ENCODE measurements at places on chromosomes 3 and 15.

GRCh38 chr3:124260206-124260915, 268.4 kb upstream of the ROPN1 start:
- DNase-seq: no peak

DNA sequence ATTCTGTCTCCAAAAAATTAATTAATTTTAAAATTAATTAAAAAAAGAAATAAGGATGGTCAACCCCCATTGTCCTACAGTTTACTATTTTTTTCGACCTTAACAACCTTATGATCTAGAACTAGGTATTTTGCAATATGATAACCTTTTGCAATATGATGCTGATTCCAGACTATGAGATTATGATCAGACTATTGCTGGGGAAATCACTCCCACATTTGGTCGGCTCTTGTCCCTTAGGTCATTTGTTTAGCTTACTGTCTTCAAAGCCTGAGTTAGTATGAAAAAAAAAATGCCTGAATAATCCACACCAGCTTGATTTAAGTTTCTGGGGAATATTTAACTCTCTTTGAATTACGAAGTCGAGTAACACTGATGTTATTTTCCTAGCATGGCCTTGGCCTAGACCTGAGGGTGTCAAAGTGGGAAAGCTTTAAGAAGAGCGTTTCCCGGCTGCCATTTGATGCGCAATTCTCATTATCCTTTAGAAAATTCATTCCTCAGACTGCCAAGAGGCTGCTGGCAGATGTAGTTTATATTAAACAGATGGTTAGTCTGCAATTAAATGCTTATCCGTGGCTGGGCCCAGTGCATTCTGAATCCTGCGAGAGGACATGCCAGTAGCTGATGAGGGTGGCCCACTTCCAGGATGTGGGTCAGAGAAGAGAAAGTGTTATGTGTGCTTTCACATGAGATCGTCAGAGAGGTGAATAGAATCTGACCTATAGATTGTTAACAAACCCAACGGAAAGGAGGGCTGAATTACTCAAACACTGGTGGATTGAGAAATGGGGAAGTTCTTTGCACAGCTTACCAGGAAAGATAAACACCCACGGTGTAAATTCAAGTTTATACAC, 496.0 kb upstream of the THBS1 start:
- DNase-seq: no peak

DNA sequence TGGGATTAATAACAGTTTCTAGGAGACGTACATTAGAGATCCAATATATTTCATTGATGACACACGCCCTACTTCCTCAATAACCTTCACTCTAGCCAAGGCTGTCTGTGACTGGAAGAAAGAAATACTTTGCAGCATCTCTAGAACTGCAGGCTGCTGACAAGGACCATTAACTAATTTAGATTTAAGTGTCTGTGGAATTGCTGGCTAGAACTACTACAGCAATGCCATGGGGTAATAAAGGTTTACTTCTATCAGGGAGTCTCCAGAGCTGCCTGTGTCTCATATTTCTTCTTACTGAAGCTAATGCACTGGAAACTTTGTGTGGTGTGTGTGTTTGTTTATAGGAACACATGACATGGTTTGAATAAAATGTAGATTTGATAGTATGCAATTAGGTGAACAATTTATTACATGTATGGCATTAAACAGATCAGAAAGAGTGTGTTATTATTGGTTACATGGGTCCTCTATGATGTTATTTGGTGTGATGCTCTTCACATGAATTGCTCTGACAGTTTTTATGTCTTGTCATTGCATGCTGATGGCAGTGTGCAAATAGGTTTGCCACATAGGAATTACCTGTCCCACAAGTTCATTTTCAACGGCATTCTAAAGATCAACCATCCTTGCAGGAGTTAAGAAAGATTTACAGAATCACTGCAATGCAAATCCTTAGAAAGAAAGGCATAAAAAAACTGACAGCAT, 916.2 kb upstream of the CADM2 start:
- DNase-seq: no peak

DNA sequence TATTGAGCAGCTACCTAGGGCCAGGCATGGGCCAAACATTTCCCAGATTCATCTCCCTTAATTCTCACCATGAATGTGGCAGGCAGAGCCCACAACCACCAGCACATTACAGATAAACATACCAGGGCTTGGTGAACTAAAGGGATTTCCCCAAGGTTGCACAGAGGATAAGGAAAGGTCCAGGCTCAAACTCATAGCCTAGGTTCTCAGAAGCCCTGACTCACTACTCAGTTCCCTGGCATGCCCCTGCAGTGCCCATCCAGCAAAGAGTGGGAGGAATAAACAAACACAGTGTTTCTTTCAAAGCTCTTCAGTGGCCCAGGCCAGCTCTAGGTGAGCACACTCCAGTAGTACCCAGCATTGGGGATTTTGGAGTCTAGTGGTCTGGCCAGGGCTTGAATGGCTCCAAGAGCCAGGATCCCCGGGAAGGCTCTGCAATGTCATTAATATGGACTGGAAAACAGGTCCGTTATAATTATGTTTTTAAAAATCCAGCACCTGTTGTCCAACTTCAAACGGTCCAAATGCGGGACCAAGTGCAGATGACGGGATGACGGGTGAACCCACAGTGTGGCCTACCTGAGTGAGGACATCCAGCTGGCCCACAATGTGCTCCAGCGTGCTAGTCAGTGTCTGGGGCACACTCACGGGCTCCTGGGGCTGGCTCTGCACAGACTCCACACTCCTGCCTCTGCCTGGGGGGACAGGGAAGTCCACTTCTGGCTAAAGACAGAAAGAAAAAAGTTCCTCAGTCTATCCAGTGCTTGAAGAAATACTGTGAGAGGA, 39.8 kb upstream of the DUSP7 start:
- no peak for DNase-seq

DNA sequence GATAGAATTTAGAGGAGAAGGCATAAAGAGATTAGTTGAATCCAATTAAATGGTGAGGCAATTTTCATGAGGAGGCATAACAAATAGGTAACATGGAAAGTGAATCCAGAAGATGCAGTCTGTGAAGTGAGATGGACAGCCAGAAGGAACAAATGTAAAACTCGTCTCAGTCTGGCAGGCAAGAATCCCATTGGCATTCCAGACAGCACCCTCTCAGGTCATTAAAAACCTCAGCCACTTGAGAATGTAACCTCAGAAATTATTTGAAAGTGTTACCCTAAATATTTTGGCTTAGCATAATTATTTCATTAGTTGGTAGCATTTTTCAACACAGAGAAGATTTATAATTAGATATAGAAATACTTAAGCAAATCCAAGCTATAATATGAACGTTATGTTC, 342.3 kb downstream of the LRRC3B start:
- no peak for DNase-seq

GRCh38 chr3:123194552-123194951, 7.2 kb upstream of the SEC22A start:
- no peak for DNase-seq

GRCh38 chr3:15180042-15180611, 25.9 kb upstream of the CAPN7 start:
- DNase-seq: no peak

GRCh38 chr3:33658621-33658990, 59.4 kb downstream of the CLASP2 start:
- no peak for DNase-seq

DNA sequence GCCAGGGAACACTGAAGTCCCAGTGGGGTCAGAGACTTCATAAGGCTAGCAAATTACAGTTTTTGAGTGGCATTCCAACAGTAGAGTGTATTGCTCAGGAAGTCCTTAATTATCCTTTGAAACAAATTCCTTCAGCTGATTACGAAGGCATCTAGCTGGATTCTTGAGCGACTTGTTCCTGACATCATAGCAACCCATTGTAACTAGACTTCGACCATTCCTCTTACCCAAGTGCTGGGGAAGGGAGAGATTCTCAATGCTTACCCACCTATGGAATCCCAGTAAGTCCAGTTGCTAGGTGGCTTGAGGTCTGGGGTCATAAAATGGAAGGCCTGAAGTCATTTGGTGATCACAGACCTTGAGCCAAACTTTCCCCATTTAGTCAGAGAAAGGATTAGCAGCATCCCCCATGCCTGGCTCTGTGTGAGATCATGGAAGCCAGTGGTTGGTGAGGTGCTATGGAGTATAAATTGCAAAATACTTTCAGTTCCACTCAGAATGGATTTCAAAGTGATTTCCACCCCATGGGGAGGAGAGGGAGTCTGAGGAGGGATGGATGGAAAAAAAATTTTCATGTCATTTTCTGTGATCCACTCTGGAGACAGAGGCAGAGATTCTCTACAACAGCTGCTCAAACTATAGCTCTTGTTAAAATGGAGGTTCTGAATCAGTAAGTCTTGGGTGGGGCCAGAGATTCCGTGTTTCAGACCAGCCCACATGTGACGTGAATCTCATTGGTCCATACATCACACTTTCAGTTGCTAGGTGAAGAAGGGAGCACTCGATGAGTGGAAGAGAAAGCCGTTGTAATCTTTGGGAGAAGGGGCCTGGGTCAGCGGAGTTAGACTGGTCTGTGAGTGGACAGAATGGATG, 45.7 kb downstream of the CD86 start:
- no peak for DNase-seq

DNA sequence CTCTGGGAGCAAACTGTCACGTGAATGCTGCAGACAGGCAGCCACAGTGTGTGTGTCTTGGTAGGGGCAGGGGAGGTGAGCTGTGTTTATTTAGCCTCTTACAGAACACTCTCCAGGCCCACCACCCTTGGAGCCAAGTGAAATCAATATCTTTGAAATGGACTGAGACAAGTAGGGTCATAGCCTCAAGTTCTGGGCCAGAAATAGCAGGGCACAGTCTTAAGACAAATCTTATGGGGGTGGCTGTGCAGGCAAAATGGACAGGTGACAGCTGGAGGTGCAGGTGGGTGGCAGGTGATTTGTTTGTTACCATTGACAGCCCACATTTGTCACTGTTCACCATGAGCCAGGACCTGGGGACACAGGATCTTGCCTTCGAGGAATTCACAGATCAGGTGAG, 93.6 kb upstream of the NMNAT3 start:
- no peak for DNase-seq

DNA sequence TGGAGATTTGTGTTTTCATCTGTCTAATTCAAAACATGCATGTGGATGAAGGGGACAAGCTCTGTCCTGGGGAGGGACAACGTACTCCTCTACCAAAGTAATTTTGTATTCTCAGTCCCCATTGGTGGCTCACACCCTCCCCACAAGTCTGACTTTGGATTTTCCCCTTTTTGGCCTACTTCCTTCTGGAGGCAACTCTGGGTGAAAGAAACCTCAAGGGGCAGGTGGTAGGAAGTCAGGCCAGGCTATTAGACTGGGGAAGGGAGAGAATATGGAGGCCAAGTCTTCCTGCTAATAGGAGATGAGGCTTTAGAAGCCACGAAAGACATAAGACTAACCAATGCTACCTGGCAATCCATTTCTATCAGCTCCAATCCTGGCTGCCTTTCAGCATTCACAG, 124.9 kb upstream of the RASGRP1 start:
- no peak for DNase-seq

DNA sequence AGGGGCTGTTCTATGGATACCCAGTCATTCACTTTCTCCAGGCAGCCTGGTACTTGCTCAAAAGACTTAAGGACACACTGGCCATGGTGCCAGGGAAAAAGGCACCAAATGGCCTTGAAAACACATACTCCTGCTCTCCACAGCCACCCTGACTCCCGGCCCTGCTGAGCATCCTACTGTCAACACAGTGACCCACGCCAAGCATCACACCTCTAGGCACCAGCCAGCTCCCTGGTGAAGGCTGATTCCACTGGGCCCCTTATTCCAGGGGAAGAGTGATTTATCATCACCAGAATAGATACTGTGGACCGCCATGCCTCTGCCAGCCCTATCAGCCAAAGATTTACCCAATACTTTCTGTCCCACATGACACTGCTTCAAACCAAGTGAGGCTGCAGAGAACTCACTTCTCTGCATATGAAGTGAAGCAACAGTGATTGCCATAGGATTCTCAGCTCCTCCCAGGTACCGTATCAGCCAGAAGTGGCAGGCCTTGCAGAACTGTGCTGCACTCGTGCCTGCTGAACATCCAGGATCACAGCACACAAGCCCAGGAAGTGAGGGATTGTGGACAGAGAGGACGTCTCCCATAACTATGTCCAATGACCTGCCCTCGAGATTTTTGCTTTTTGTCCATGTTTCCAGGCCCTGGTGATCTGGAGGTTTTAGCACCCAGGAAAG, 63.7 kb downstream of the WHAMM start:
- DNase-seq: no peak

- no peak for DNase-seq
Observed at GRCh38 chr3:50415816-50416215, 56.5 kb upstream of the TMEM115 start.

DNA sequence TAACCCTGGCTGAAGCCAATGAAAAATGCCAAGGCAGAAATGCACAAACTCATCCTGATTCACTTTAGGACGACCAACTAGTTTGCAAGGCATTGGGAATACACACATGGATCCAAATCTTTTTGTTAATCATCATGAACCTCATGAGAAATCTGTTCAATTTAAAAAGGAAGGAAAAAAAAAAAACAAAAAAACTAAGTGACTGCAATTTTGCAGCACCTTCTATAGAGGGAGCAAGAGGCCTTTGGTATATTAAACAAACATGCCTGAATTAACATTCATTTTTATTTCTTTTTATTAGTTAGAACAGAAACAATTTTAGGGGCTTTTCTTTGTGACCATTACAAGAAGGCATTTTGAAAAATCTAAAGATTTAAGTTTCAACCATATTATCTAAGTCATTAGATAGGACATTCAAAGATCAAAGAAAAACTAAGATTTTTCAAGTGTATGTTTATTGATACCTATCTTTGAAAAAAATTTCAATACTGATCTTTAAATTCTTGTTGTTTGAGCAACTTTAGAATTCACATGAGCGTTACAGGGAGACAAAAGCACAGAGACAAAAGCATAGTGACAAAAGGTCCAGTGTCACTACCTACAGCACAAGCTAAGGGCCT, 182.4 kb downstream of the CBLB start:
- no peak for DNase-seq

- no peak for DNase-seq
Observed at GRCh38 chr3:150739877-150740645, 22.9 kb downstream of the SIAH2 start.

GRCh38 chr3:178810181-178810580, 261.4 kb downstream of the ZMAT3 start:
- no peak for DNase-seq

- no peak for DNase-seq
Observed at GRCh38 chr15:85711580-85712192, 83.0 kb downstream of the KLHL25 start.

GRCh38 chr15:29162411-29162810, 107.2 kb downstream of the NSMCE3 start:
- no peak for DNase-seq

GRCh38 chr3:115217292-115217677, 70.2 kb upstream of the ZBTB20 start:
- DNase-seq: no peak

GRCh38 chr3:125219261-125219701, 6.7 kb upstream of the SLC12A8 start:
- no peak for DNase-seq
